ENCODE measurements at places on chromosomes 4 and X. TPM values are rescaled to one million over a fixed set of nuclear protein-coding genes. Genes with fewer than 3 reads are reported as not detected.

The MAGEA1 gene
- total RNA-seq: not detected

The NR0B1 gene
- total RNA-seq: 0.13 TPM

The FHIP1A gene
- total RNA-seq: 2.6 TPM

The FANCB gene
- total RNA-seq: 2.2 TPM

The INPP4B gene
- total RNA-seq: 5.0 TPM

The GPR34 gene
- not detected for total RNA-seq

The TEC gene
- 2.6 TPM for total RNA-seq

The C4orf51 gene
- not detected for total RNA-seq

The ABRAXAS1 gene
- total RNA-seq: 15.4 TPM

The ATP2B3 gene
- total RNA-seq: not detected

The NDST4 gene
- total RNA-seq: not detected

The EIF4E gene
- total RNA-seq: 106 TPM

The SEPSECS gene
- total RNA-seq: 4.5 TPM

The NSUN7 gene
- total RNA-seq: 0.32 TPM

The TEX11 gene
- not detected for total RNA-seq

The SLC16A2 gene
- total RNA-seq: 11.8 TPM

The DGAT2L6 gene
- total RNA-seq: not detected

The HGFAC gene
- total RNA-seq: 0.32 TPM

The APBB2 gene
- 90.2 TPM for total RNA-seq

The SLC26A1 gene
- total RNA-seq: not detected

The CLIC2 gene
- 0.88 TPM for total RNA-seq

The PNMA6F gene
- not detected for total RNA-seq

The TRIML2 gene
- not detected for total RNA-seq

The ELF2 gene
- total RNA-seq: 16.9 TPM

The PIGA gene
- total RNA-seq: 4.6 TPM

The GYPE gene
- total RNA-seq: 1.0 TPM

All from epithelial cell of alveolus of lung (primary cell).